ENCODE measurements at places on chromosomes 1 and 21.

DNA sequence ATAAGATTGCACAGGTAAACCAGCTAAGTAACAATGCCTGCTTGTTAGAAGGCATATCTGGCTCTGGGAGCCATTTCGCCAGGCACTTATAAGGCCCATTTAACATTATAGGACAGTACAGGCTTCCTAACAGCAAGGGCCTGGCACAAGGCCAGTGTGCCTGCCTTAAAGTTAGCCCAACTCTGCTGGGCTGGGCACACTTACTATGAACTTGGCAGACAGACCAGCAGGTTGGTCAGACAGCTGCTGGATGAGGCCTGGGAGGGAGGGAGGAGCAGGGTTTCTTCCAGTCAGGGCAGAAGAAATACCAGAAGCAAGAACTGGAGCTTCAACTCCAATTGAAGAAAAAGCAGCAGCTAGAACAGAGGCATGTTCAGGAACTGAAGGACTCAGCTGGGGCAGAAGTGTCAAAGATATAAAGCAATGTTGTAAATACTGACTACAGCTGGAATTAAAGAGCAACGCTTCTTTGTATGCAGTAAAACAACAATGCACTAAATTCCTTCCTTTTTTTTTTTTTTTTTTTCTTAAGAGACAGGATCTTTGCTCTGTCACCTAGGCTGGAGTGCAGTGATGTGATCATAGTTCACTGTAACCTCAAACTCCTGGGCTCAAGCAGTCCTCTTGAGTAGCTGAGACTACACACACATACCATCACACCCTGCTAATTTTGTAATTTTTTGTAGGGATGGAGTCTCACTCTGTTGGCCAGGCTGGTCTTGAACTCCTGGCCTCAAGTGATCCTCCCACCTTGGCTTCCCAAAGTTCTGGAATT is 4.9 kb downstream of the CACHD1 start:
- no peak for DNase-seq

DNA sequence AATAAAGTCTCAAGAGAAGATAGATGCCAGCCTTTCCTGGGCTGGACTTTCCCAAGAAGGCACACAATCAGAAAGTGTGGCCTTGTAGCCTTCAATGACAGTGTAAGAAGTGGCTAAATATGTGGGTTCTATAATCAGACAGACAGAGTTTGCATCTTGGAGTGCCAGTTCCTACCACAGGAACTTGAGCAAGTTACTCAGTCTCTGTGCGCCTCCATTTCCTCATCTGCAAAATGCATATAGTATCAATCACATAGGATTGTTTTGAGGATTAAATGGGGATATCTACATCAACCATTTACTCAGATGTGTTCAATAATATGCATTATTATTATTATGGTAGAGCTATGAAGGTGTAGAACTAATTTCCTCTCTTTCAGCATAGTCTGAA is 176.8 kb upstream of the PTBP2 start:
- no peak for DNase-seq

DNA sequence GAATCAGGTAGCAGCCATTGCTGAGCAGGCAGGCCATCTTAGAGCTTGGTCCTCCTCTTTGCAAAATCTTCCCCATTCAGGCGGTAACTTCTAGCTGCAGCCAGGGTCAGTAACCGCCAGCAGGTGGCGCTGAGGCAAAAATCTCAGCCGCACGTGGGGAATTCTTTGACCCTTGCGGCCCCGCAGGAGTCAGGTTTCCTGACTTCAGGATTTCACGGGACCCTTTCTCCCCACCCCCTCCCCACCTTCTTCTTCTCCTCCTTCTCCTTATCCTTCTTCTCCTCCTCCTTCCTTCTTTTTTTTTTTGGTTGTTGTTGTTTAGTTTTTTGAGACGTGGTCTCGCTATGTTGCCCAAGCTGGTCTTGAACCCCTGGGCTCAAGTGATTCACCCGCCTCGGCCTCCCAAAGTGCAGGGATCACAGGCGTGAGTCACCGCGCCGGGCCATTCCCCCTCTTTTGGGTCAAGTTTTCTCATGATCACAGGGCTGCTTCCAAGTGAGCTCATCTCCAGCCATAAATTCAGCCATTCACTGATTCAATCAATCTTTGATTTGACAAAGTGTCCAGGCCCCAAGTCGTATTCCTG is 33.4 kb upstream of the TENT5B start:
- peak; percentile 34 for DNase-seq

DNA sequence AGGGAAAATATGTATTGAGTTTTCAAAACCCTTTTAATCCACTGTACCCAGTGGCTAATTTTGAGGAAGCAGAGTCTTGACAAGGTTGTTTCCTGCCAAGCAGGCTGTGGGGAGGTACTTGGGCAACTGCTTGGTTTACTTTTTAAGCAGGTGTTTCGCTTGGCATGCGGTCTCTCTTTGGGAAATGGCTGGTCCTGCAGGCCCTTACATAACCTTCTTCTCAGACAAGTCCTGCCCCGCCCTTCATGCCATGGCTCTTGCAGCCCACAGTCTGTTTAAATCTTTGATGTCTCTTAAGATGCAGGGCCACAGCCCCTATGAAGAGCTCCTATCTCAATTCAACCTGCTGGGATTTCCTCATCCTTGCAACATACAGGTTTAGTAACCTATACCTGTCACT is 36.0 kb upstream of the ABCD3 start:
- no peak for DNase-seq

DNA sequence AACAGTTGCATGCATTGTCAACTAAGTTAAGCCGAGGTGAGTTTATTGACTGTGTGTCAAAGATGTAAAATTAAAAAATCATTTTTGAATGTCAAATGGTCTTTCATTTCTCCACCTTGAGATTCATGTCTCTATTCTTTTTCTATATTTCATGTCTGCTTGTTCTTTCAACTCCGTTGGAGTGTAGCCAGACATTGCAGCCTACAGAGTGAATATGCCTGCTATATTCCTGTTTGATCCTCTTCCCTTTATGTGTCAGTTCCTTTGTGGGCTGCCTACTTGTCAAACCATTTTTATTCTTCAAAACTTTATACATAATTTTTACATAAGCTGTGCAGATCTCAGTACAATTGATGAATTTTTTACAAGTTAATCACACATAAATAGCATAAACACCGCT is 1325.8 kb upstream of the PRMT6 start:
- no peak for DNase-seq

GRCh38 chr1:239841631-239842030 is 250.1 kb upstream of the FMN2 start:
- DNase-seq: no peak

DNA sequence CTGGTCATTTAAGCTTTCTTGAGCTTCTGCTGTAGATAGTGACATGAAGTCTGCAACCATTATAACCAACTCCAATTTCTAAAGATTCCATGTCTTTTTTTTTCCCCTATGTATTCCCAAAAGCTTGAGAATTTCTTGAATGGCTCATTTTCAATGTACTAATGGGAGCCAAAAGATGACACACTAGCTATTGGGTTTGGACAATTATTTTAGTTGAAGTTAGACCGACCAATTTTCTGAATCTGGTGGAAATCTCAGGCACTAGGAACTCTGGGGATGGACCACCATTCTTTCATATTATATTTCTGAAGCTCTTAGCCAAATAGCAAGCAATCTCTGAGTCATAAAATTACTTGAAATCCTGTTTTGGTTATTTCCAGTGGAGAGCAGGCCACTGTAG is 617.4 kb upstream of the ADAMTS5 start:
- DNase-seq: no peak

DNA sequence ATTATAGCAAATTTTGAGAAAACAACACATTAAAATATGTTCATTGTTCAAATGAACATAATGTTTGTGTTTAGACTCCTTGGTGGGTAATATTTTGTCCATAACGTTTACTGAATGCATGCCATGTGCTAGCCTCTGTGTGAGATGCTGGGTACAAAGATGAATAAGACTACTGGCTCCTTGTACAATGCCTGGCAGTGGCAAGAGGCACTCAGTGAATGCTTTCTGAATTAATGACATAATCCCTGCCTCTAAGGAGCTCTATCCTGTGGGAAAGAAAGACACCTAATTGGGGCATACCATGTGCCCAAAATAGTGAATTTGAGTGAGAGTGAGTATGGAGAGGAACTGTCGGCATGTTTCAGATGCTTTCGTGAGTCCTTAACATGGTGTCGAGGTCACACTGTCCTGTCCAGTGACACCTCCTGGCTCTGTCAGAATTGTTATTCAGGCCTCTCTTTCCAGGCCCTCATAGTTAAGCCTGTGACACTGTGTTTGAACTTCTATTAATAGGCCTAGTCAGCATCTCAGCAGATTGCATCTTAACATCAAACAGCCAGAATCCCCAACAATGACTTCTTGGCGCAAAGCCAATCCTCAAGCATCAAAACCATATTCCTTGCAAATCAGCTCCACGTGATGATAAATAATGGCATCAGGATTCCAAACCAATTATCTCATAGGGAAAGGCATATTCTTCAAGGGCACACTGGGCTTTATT is 32.8 kb upstream of the S1PR1 start:
- no peak for DNase-seq

DNA sequence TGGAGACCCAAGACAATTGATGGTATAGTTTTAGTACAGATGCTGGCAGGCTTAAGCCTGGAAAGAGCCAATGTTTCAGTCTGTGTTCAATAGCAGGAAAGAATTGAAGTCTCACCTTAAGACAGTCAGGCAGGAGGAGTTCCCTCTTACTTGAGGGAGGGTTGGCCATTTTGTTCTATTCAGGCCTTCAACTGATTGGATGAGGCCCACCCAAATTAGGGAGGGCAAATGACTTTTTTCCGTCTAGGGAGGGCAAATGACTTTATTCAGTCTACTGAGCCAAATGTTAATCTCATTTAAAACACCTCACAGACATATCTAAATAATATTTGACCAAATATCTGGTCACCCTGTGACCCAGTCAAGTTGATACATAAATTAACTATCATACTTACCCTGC is 31.4 kb upstream of the ELAVL4 start:
- no peak for DNase-seq

DNA sequence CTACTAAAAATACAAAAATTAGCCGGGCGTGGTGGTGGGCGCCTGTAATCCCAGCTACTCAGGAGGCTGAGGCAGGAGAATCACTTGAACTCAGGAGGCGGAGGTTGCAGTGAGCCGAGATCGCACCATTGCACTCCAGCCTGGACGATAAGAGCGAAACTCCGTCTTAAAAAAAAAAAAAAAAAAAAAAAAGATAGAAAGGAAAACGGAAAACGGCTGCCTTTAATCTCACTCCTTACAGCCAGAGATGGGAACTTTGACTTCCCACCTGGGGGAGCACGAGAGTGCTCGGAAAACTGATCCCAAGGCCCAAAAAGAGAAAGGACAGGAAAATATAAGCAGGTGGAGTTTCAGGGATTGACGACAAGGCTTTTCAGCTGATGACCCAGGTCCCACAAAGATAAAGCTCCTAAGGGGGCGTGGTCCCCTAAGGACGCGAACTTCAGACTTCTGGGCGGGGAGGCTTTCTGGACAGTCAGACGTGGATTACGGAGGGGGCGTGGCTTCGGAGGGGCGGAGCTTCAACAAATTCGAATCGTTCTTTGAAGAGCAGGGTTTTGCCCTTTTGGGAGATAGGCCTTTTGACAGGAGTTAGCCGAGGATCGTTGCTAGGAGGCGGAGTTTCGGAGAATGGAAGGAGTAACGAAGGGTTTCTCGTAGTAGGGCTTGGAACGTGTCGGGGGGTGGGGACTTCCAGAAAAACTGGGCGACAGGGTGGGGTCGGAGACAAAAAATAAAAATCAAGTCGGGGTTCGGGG is 958 bp upstream of the CKS1B start:
- DNase-seq: peak; percentile 92

DNA sequence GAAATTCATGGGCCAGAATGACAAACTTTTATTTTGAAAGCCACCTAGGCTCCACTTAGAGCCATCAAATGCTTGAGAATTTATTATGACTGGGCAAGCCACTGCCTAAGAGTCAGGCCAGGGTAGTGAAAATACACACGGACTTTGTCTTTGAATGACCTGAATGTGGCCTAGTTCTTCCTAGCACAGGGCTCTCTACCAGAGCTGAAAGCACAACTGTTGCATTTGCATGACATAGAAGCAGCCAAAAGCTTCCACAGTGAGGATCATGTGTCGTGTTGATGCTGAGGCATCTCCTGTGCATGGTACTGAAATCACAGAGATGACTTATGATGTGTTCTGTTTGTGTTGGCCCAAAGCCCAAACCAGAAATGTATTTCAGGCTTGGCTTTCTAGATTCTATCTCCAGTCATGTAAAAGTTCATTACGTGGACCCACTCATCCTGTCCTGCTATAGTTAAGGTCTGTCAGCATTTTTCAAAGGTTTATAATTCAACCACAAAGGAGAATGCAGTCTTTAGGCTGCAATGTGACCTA is 164.0 kb upstream of the UBE2U start:
- DNase-seq: no peak

DNA sequence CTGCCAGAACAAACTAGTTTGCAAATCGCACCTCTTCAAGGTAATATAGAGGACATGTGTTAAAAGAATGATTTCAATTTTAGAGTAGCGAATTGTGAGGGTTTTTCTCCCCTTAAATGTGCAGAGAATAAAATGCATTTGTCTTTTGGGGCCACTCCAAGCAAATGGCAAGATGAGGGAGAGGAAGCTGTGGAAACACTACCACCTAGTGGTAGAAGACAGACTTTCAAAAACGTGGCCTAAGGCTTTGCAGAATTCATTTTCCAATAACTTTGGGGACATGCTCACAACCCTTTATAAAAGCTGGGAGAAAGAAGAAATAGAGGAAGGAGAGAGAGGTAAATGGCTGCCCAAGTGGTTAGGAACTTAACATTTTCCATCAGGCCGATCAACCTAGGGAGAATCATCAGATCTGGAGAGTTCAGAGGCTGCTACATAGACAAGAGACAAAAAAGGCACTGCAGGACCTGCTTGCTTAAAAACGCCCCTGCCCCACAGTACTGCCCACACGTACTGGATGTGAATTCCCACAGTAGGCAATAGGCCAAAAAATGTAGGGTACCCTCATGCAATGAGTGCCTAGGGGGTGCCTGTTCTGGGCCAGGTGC is 15.7 kb upstream of the RCAN1 start:
- peak; percentile 47 for DNase-seq

GRCh38 chr1:6959491-6959890 is 174.2 kb downstream of the CAMTA1 start:
- DNase-seq: no peak

DNA sequence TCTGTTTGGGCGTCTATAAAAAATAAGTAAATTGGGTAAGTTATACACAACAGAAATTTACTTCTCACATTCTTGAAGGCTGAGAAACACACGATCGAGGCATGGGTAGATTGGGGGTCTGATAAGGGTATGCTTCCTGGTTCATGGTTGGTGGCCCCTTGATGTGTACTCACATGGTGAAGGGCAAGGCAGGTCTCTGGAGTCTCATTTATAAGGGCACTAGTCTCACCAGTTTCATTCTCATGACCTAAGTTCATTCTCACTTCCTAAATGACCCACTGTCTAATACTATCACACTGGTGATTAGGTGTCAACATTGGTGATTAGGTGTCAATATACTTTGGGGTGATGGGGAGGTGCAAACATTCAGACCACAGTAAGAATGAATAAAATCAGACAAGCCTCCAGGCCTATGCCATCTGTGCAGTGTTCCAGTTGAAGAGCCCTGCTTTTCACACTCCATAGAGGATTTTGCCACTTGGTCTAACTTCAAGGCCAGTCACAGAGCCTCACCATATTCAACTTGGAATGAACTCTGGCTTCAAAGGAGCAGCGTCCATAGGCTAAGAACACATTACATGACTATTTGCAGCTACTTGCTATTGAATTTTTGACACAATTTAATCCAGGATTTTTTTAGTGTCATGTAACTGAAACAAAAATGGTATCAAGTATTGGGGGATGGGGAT is 2.5 kb upstream of the GBP4 start:
- DNase-seq: peak; percentile 23

- DNase-seq: no peak
These were observed 47.1 kb downstream of the TESK2 start for GRCh38 chr1:45443580-45444446.

GRCh38 chr1:165666152-165666825 is 32.1 kb downstream of the ALDH9A1 start:
- no peak for DNase-seq

GRCh38 chr1:223759273-223759672 is 46.9 kb downstream of the CAPN2 start:
- no peak for DNase-seq

Data from CD8-positive, alpha-beta memory T cell (primary cell).